Activated CD8-positive, alpha-beta memory T cell treated with anti-CD3 and anti-CD28 coated beads for 1 hour (primary cell): ENCODE measurements at places on chromosomes 12 and 14.

DNA sequence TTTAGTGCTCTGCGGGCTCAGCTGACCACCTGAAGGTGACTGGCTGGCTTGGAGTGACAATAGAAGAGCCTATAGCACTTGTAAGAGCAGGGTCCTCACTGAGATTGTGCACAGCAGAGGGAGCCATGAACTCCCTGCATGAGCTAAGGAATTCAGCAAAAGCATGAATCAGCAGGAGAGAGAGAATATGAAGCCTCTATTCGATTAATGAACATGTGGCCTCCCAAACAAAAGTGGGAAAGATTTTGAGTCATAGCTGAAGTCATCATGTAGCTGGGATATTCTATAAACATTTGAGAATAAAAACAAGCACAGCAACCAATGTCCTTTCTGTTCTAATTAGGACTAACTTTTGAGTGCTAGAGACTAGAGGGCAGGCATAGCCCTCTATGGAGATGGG lies 626.6 kb downstream of the DIO2 start:
- DNase-seq, result no peak

- DNase-seq, result no peak
Measured at GRCh38 chr12:21129906-21130305, 1.1 kb upstream of the SLCO1B1 start.

- DNase-seq, result no peak
Measured at GRCh38 chr12:40963751-40964150, 224.4 kb upstream of the PDZRN4 start.

DNA sequence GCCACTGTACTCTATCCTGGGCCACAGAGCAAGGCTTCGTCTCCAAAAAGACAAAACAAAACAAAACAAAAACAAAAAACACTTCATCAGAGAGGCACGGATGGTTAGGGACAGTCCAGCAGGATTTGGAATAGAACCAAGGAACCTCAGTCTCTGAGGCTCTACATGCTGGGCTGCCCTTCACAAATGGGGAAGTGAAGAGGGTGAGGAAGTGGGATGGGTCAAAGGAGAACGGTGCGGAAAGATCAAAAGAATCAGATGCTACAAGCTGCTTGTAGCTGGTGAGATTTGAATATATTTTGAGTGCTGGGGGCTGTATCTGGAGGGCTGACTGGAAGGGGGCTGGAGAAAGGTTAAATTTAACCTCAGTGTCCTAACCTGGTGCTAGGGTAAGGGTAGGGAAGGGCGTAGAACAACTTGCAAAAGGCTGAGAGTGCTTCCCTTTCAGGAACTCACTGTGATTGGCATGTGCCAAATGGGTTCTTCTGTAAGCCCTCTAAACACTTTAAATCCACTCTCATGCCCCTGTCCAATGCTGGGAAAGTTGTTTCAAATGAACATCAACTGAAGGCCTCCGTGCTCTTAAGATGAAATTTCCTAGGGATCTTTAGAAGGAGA lies 4.6 kb downstream of the FOXJ2 start:
- no peak for DNase-seq

- no peak for DNase-seq
Measured at GRCh38 chr12:119156401-119157044, 22.2 kb upstream of the HSPB8 start.

- no peak for DNase-seq
Measured at GRCh38 chr12:8096281-8096915, 14.3 kb downstream of the NECAP1 start.

DNA sequence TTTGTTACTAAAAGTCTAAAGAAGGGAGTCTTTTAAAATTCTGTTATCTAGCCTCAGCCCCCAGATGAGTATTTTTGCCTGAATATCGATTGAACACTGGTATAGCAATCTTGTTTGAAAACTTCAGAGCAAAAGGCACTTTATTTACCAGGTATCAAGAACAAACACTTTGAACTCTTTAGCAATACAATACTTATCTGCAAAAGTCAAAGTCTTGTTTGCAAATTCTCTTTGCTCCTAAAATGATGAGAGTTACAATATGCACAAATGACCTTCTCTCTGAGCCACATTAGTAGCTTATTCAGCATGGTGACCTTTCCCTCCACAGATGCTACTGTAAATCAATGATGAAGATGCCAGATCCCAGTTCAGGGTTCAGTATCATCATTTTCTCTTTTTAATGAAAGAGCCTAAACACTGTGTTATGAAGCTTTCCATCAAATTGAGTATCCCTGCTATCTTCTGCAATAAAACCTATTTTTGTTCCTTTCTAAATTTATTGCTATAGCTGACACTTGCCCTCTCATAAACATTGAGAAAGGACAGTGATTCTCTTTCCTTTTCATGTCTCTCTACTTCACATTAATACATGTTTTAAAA lies 752.7 kb upstream of the MGAT4C start:
- DNase-seq, result no peak

- no peak for DNase-seq
Measured at GRCh38 chr14:94356379-94357056, 31.9 kb downstream of the SERPINA1 start.

- DNase-seq, result no peak
Measured at GRCh38 chr14:67564236-67564635, 31.1 kb downstream of the PLEKHH1 start.

- DNase-seq, result no peak
Measured at GRCh38 chr14:24264298-24264697, 1.3 kb upstream of the TGM1 start.

DNA sequence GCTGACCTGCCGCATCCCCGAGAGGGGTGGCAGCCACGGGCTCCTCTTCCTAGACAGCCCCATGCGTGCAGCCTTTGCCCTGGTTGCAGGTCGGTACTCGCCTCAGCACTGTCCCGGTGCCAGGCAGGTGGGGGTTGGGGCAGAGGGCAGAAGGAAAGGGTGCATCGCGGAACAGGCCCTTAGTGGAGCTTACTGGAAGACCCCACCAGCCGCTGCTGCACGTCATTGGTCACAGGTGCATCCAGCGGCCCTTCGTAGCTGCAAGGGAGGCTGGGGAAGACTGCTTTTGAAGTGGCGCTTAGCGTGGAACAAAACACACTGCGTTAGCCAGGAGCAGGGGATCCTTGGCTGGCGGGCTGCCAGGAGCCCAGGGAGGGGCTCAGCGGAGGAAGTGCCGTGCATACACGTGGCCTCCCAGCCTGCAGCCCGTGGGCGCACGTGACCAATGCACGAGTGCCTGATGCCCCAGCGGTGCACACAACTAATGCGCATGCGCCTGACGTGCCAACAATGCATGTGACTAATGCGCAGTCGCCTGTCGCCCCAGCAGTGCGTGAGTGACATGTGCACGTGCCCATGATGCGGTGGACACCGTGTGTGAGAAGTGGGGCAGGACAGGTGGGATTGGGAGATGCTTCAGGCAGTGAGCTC lies 5.0 kb upstream of the EP400 start:
- no peak for DNase-seq

DNA sequence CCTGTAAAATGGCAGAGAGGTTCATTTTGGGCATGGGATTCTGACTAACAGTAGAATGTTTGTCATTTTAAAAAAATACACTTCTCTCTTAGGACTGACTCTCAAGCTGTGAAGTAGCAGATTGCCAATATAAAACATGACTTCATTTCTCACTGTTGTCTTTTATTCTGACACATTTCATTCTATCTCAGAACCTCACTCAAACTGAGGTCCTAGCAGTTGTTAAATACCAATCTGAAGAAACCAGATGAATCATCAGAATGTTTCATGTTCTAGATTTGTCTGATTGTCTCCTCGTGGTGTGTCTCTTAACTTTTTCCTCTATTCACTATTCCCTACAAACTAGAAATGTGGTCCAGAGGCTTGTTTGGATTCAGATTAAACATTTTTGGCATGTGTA lies 276.5 kb upstream of the NPAS3 start:
- no peak for DNase-seq

- no peak for DNase-seq
Measured at GRCh38 chr12:120093336-120093591, 23.3 kb downstream of the RAB35 start.

DNA sequence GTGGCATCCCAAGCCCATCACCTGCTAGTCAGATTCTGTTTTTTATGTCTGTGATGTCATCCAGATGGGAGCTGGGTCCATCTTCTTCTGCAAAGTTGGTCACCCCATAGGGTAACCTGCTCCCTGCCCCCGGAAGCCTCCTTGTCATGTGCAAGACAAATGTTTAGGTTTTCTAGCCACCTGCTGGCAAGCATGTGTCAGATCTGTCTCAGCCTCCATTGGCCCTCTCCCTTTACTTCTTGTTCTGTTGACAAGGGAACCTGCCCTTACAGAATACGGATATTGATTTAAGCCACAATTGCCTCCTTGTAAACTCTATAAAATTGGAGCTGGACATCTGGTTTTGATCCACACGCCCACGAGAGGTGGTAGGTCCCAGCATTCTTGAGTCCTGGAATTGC lies 7.5 kb downstream of the NTF3 start:
- no peak for DNase-seq

DNA sequence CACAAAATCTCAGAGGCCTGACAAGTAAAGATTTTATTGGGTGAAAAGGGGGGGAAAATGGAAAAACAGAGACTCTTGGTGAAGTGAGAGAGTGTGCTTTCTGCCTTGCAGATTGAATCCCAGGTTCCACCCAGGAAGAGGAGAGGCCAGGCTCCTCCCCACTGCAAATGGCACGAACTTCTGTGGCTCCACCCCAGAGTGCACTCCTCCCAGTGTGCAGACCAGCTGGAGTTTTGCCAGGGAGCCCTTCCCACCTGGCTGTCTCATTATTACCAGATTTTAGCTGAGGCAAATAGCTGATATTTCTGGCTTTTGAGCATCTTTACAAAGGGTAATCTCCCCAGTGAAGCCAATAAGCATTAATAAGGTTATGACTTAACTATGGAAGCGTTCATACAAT lies 51.9 kb downstream of the TESPA1 start:
- DNase-seq, result no peak

DNA sequence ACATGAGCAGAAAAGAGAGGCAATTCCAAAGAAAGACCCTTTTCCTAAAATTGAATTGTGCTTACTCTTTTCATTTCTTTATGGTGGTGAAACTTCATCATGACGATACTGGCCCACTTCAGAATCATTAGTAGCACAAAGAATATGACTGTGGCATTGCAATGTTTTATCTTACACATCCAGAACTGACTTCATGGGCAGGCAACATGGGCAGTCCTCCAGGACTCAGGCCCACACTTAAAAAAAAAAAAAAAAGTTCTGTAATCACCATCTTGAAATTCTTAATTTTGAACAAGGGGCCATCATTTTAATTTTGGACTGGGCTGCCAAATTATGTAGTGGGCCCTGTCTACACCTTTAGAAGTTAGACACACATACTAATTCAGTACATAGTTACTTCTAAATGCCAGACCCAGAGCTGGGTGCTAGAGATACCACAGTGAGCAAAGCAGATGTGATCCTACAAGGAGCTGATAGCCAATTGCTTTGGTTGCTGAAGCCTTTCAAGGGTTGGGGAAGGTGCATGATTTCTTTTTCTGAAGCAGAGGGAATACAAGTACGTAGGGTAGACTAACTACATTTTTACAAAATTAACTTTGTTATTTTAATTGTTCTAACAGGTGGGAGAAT lies 35.2 kb downstream of the HELB start:
- DNase-seq, result no peak

- DNase-seq, result no peak
Measured at GRCh38 chr14:65349100-65349499, 63.4 kb upstream of the FUT8 start.

- no peak for DNase-seq
Measured at GRCh38 chr12:51322452-51322851, 1.5 kb downstream of the BIN2 start.

DNA sequence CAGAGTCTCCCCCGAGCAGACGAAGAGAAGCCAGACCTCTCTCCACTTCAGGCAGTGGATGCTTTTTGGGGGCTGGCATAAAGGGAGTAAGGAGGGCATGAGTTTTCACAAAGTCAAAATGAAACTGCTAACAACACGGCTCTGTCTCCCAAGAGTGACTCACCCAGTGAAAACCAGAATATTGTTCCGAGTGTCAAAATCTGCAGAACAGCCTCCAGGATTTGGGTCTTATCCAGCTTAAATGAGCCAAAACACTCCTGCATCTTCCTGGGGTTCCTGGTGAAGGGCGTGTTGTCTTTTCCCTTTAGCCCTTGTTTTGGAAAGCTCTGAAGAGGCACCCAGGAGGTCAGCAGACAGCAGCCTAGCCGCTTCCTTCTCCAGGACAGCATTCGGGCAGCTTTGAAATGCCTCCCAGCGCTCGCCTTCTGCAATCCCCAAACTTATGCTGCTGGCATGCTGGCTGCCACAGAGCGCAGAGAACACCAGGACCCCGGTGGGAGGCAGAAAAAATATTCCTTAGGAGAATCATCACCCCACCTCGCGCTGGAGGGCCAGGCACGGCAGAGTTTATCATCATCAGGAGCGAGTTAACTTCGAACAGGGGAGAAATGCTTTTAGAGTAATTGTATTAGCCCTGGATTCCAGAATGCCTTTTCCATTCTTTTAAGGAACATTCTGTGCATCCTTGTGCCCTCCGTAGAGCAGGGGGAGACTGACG lies 117.7 kb upstream of the NCOR2 start:
- no peak for DNase-seq

GRCh38 chr12:51751661-51752060 lies 96.9 kb downstream of the FIGNL2 start:
- DNase-seq, result no peak

DNA sequence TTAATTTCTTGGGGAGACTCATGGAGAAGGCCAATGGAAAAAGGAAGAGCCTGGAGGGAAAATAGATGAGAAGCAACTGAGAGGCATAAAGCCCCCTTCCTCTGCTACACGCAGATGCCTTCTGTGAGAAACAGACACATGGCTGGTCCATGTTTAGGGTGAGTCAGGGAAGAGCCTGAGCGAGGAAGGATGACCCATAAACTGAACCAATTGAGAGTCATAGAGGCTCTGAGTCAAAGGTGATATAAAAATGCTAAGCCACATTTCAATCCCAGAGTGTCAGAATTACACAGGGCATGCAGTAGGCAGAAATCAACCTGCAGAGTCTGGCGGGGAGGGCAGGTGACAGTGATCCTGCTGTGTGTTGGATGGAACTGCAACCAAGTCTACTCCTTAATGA lies 30.1 kb upstream of the NEDD1 start:
- DNase-seq, result no peak

DNA sequence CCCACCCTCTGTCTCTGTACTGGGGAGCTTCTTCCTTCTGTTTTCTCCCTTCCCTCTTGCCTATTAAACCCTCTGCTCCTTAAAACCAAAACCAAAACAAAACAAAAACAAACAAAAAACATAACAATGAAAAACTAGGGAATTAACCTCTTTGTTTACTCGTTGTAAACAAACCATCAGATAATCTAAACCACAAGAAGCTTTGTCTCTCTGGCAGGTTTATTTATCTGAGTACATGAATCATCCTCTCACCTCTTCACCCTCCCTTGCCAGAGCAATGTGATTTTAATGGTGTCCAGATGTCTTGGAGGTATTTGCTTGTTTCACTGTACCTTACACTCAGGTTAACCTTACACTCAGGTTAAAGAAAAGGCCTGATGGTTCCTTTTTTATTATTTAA lies 66.1 kb downstream of the DYRK2 start:
- no peak for DNase-seq

- DNase-seq, result no peak
Measured at GRCh38 chr14:92190768-92191167, 69.0 kb downstream of the CPSF2 start.

- no peak for DNase-seq
Measured at GRCh38 chr14:95043314-95043713, 114.0 kb downstream of the DICER1 start.

GRCh38 chr12:91874086-91874865 lies 271.4 kb downstream of the BTG1 start:
- no peak for DNase-seq

- no peak for DNase-seq
Measured at GRCh38 chr12:84910549-84911241, 1.9 kb downstream of the SLC6A15 start.

GRCh38 chr12:120181991-120182631 lies 12.4 kb downstream of the GCN1 start:
- DNase-seq, result no peak
